ENCODE measurements at places on chromosomes 4 and X. TPM values are rescaled to one million over a fixed set of nuclear protein-coding genes. Genes with fewer than 3 reads are reported as not detected.

ARX gene
- not detected for total RNA-seq

GRCh38 chrX:18886005-18886343 is 97.9 kb downstream of the PHKA2 start:
- peak; percentile 9 for DNase-seq

GRCh38 chr4:53653484-53654053 is 62.3 kb upstream of the LNX1 start:
- DNase-seq: peak; percentile 10

GRCh38 chrX:103830848-103831247 is 1.2 kb downstream of the RAB9B start:
- DNase-seq: no peak

- no peak for DNase-seq
Observed at GRCh38 chr4:139682309-139682708, 16.7 kb downstream of the MGST2 start.

DNA sequence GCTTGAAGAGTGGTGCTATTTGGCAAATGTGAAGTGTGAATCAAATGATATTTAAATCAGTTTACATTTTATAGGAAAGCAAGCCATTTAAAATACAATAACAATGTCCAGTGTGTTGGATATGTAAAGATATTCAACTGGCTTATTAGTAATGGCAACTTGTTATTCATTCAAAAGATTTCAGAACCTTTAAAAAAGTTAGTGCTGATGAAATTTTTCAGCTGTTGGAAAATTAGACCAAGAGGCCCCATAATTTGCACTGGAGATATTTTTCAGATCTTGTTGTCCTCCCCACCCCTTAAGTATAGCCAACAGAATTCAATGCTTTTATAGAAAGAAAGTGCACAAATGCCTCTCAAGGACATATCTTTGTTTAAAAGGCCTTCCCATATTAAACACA is 54.6 kb downstream of the UNC5C start:
- DNase-seq: no peak

DNA sequence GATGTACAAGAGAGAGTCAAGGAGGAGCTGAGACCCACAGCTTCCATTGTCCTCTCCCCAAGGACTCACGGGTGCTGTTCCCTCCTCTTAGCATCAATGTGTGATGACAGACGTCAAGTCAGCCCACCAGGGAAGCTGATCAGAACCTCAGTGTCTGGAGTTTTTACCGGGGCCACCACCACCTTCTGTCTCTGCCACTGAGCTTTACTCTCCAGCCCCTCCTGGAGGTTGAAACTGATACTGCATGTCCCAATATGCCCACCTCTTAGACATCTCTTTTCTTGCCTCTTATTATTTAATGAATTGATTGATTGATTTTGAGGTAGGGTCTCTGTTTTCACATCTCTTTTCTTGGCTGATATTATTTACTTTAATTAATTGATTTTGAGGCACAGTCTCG is 10.3 kb upstream of the AKAP17A start:
- DNase-seq: peak; percentile 55

Data from Calu3 (cell line).